Aorta (tissue), 5 donors: ENCODE measurements at places on chromosomes 16 and 17. TPM values are rescaled to one million over a fixed set of nuclear protein-coding genes. Genes with fewer than 3 reads are reported as not detected.
A peak's percentile ranks its signal among the peaks of the same experiment; 100 is the strongest.

DNA sequence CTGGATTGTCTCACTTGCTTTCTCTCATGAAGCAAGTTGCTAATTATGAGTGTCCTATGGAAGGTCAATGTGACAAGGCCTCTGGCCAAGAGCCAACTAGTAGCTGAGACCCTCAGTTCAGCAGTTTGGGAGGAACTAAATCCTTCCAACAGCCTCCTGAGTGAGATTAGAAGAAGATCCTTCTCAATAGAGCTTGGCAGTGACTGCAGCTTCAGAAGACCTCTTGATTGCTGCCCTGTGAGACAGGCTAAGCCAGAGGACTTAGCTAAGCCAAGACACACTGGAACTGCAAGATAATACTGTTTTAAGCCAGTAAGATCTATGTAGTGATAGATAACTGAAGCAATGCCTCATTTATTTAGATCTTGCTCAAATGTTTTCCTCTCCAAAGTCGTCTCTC lies 34.3 kb downstream of the PCTP start:
- DNase-seq = no peak
- H3K27me3 ChIP-seq = no peaks in the 10 kb centered on the region
- no peaks in the 10 kb centered on the region for H3K4me1 ChIP-seq
- H3K27ac ChIP-seq = no peak overlapping the region
- H3K4me3 ChIP-seq = no peak overlapping the region

DNA sequence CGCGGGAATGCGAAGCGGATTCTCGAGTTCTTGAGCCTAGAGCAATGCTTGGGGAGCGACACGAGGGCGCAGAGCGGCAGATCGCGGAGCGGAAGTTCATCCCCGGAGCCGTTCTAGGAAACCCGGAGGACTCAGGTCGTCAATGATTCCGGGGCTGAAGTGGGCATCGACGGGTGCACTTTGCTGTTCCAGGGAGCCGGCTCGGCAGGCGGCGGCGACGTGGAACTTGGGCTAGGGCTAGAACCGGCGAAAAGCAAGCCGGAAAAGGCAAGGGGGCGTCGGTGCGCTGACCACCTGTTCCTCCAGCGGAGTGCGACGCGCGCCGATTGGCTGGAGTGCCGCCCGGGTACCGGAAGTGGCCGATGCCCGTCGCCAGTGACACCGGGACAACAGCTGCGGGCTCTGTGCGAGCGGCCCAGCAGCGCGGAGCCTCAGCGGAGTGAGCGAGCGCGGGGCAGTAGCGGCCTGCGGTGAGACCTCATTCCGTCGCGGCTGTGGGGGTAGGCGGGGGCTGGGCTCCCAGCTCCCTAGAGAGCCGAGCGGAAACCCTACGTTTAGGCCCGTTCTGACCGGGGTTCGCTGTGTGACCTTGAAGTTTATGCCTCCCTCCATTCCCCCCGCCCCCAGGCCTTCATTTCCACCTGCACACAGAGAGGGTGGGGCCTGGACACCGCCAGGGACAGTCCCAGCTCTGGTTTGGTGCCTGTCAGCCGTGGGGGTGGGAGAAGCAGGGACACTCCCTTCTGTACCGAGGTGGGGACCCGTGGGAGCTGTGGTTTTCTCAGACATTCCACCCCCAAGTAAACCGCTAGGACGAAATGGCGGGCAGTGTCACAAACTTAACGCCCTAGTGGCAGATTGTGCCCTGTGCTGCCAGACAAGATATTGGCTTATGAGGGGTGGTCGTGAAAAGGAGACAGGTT lies at the start of gene ZFP3:
TSS of gene ZFP3 (plus strand) at position 362 of the 923 bp plus-strand sequence. CDS start 13,038 bp downstream, outside the sequence.
- peak; percentile 90 for DNase-seq
- no peak within 1 kb of the TSS for H3K27ac ChIP-seq
- no peaks in the 10 kb centered on the region for H3K27me3 ChIP-seq
- peak within 1 kb of the TSS; percentile 66 for H3K4me3 ChIP-seq

GRCh38 chr17:67379251-67379630 lies 2.2 kb downstream of the PITPNC1 start:
- no peaks in the 10 kb centered on the region for H3K27me3 ChIP-seq
- peak overlapping the region; percentile 54 for H3K4me3 ChIP-seq
- H3K36me3 ChIP-seq = no peaks in the 10 kb centered on the region
- no peak for DNase-seq

DNA sequence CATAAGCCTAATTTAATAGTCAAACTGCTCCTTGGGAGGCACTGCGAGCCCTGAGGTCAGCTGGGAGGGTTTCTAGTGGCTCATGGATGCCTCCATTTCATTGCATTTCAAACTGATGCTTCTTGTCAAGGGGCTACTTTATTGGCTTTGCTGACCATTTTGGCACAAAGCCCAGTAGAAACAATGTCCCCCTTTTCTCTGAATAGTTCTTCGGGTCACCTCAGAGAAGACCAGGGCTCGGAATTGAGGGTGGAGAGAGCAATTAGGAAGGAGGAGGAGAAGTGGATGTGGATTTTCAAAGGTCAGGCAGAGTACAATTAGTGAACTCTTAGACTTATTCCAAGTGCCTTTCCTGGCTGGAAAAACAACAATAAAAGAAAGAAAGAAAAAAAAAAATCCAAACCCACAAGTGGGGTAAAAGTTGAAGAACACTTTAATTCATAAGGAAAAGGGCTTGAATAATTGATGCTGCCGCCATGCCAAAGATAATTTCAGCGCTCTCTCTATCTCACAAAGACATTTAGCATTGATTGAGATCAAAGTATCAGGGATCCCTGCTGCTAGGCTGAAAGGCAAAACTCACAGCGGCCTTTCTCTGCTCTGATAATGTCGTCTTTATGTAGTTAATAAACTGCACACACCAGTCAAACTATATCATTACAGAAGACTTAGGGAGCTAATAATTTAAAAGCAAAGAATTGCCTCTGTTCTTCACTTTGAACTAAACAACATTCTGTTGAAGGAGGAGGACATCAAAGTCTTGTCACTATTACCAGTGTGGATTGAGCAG lies 122.7 kb downstream of the RGS9 start:
- DNase-seq = no peak
- no peak overlapping the region for H3K27ac ChIP-seq
- no peak overlapping the region for H3K4me3 ChIP-seq
- no peaks in the 10 kb centered on the region for H3K36me3 ChIP-seq
- H3K4me1 ChIP-seq = no peaks in the 10 kb centered on the region

DNA sequence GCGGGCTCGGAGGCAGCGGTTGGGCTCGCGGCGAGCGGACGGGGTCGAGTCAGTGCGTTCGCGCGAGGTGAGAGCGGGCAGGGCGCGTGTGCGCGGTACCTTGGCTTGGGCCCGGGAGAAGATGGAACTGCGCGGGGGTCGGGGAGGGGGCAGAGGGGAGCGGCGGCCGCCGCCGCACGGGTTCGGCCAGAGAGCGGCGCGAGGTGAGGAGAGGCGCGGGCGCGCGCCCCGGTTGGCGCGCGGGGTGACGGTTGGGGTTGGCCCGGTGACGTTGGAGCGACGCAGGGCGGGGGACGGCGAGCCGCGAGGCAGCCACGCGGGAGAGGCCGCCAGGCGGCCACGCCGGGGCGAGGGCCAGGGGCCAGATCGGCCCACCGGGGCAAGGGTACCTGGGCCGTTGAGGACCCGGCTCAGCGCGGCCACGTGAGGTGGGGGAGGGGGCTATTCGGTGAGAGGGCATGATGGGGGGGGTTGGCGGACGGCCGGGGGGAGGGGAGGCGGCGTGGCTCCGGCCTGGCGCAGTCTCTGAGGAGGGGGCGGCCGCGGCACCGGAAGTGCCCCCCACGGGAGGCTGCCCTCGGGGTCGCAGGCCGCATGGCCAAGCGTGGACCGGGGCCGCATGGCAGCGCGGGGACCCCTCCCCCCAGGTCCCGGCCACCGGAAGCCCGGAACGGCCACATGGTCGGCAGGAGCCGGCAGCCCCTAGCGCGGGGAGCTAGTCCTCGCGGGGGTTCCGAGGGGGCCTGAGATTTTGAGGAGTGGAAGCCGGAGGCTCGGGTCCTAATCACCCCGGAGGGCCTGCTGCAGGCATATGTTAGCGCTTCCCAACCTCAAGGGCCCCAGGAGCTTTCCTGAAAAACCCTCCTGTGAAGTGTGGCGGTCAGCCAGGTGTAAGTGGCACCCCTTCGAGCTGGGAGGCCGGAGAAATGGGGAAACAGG lies 527 bp downstream of the EIF5A start:
- H3K4me1 ChIP-seq = no peaks in the 10 kb centered on the region
- peak overlapping the region; percentile 59 for H3K4me3 ChIP-seq
- no peaks in the 10 kb centered on the region for H3K36me3 ChIP-seq
- no peaks in the 10 kb centered on the region for H3K27me3 ChIP-seq
- peak overlapping the region; percentile 74 for H3K27ac ChIP-seq

DNA sequence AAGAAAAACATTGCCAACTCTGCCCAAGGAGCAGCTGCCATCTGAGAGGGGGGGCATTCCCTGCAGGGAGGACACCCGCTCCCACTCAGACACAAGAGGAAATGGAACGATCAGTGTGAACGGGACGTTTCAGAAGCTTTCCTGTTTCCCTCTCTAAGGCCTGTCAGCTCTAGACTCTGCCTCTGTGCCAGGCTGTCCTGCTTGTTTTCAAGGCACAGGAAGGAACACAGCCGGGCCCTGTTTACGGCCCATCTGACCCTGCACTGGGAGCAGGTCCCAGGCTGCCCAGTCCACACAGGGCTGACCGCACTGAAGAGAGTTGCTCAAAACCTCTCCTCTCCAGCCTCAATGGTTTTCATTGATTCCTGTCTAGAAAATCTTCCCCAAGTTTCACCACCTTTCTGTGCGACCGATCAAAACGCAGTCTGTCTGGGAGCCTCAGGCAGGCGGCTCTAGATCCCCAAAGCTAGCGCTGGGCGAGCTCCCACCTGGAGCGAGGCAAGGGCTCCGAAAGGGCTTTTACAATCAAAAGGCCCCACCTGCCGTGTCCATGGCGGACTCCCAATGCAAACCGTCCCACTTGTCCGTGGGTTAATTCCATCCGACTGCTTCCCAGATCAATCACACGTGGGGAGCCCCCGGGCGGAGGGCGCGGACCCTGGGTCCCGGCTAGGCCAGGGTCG lies 1.5 kb downstream of the PIEZO1 start:
- H3K27me3 ChIP-seq = no peaks in the 10 kb centered on the region
- no peak overlapping the region for H3K27ac ChIP-seq
- H3K4me3 ChIP-seq = peak overlapping the region; percentile 79
- no peaks in the 10 kb centered on the region for H3K36me3 ChIP-seq
- DNase-seq = no peak

The NAA60 gene
- 32.4 TPM for total RNA-seq

The CES5A gene
- not detected for total RNA-seq

GRCh38 chr16:35516971-35517370 lies 2057.6 kb downstream of the TP53TG3F start:
- no peak for DNase-seq
- H3K27me3 ChIP-seq = no peaks in the 10 kb centered on the region
- no peak overlapping the region for H3K27ac ChIP-seq
- H3K4me3 ChIP-seq = no peak overlapping the region

- H3K4me3 ChIP-seq = no peak overlapping the region
- H3K36me3 ChIP-seq = peaks cover 2% of the 10 kb centered on the region
- H3K27ac ChIP-seq = peak overlapping the region; percentile 31
- H3K27me3 ChIP-seq = no peaks in the 10 kb centered on the region
Observed at GRCh38 chr17:15456972-15457722, 10.3 kb downstream of the CDRT4 start.

GRCh38 chr17:56897646-56898424 lies 16.0 kb downstream of the TRIM25 start:
- H3K4me3 ChIP-seq = no peak overlapping the region
- no peaks in the 10 kb centered on the region for H3K36me3 ChIP-seq
- no peak for DNase-seq
- no peak overlapping the region for H3K27ac ChIP-seq

DNA sequence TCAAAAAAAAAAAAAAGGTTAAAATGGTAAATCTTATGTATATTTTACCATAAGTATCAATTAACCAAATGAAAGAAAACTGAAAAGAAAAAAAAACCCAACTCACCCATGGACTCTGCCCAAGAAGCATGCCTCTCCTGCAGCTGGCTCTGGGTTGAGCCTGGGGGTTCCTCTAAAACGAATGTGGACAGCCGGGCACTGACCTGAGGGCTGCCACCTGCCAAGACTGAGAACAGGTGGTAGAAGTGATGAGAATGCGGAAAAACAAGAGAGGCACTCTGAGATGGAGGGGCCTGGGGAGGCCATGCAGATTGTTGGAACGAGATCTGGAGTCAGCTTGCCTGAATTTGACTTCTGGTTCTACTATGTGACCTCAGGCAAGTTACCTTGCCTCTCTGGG lies 85.5 kb upstream of the MSI2 start:
- no peaks in the 10 kb centered on the region for H3K36me3 ChIP-seq
- DNase-seq = no peak
- no peaks in the 10 kb centered on the region for H3K4me1 ChIP-seq
- no peak overlapping the region for H3K27ac ChIP-seq

DNA sequence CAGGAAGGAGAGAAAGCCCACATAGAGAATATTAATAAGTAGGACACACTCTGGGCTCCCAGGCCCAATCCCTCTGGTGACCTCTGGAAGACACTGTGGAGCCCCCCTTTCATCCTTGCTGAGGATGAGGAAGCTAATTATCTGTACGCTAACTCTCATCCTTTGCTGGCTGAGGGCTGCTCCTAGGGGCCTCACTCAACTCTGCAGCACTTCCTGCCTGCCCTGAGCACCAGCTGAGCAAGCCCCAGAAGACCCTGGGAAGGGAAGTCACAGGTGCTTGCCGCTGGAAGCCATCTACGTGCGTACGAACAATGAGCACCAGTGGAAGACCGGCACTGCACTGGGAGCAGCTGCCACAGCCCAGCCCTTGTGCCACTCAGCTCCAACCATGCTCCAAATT lies 145.8 kb upstream of the CDH5 start:
- no peak for DNase-seq
- no peaks in the 10 kb centered on the region for H3K27me3 ChIP-seq
- H3K27ac ChIP-seq = no peak overlapping the region
- H3K4me1 ChIP-seq = no peaks in the 10 kb centered on the region
- no peak overlapping the region for H3K4me3 ChIP-seq

The MT1G gene
- 49.1 TPM for total RNA-seq

DNA sequence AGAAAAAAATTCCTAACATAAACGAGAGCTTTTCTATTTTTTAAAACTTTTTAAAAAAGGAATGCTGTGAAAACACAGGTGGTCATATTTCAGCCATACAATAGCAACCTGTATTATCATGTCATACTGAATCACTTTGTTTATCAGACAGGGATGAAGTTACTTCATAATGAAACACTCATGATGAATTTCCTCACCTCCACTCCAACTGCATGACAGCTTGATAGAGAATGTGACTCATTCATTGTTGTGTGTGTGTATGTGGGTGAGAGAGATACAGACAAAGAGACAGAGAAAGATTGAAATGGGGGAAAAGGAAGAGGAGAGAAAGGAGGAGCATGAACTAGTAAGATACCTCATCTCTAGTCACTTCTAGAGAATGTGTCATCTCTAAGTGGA lies 109.0 kb downstream of the SYCE1L start:
- H3K4me1 ChIP-seq = no peaks in the 10 kb centered on the region
- H3K27ac ChIP-seq = no peak overlapping the region
- H3K4me3 ChIP-seq = no peak overlapping the region
- H3K36me3 ChIP-seq = no peaks in the 10 kb centered on the region

The MPV17L gene
- total RNA-seq = 2.4 TPM

The ARL17B gene
- total RNA-seq = 9.4 TPM
